Activated T-helper 9 cell treated with anti-CD3 and anti-CD28 coated beads, Interleukin-2, amount 50 U/mL, for 16 hours (primary cell): ENCODE measurements at places on chromosomes 1 and 21.

GRCh38 chr21:45104560-45104959, 30.2 kb downstream of the ADARB1 start:
- no peak for DNase-seq

- DNase-seq = no peak
Measured at GRCh38 chr1:40256401-40257084, 1.5 kb upstream of the ZMPSTE24 start.

DNA sequence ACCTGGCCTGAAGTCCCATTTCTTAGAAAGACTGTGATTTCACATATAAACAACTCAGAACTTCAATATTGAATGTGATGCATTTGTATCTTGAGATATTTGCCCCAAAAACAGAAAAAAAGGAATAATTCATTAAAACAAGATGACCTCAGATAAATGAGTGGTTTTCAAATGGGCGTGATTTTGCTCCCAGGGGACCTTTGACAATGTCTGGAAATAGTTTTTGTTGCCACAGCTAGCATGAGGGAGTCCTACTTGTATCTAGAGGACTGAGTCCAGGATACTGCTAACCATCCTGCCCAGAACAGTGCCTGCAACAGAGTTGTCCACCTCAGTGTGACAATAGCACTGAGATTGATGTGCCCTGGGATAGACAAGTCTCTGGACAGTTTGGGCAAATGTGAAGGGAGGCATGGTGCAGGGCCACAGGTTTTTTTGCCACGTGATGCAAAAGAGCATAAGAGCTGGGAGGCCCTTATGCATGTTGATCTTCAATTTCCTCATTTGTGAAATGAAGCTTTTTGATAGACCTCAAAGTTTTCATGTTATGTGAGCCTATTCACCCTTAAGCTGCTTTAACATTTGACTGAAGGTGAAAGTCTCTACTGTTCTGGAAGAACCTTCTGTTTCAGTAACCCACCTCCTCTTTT, 46.2 kb downstream of the MAP3K7CL start:
- no peak for DNase-seq

DNA sequence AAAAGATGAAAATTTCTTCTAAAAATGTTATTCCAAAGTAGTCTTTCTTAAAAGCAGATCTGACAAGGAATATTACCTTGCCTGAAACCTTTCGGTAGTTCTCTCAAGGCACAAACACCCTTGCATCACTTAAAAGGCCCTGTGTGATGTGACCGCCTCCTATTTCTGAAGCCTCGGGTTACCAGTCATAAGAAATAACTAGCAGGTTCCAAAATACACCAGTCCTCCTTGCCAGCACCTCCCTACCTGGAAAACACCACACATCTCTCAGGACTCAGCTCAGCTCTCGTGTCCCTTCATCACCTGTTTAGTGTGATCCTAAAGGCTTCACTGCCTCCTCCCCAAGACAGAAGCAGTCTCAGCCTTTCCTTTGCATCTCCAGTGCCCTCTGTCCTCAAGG, 35.7 kb downstream of the SERBP1 start:
- DNase-seq = no peak

DNA sequence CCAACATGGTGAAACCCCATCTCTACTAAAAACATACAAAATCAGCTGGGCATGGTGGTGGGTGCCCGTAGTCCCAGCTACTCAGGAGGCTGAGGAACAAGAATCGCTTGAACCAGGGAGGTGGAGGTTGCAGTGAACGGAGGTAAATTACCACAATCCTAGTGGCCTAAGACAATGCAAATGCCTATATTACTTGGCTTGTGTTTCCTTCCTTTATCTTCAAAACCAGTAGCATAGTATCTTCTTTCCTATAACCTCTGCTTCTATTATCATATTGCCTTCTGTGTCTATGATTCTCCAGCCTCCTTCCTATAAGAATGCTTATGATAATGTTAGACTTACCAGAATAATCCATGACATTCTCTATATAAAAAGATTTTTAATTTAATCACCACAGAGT, 156.2 kb upstream of the RGS18 start:
- DNase-seq = no peak

DNA sequence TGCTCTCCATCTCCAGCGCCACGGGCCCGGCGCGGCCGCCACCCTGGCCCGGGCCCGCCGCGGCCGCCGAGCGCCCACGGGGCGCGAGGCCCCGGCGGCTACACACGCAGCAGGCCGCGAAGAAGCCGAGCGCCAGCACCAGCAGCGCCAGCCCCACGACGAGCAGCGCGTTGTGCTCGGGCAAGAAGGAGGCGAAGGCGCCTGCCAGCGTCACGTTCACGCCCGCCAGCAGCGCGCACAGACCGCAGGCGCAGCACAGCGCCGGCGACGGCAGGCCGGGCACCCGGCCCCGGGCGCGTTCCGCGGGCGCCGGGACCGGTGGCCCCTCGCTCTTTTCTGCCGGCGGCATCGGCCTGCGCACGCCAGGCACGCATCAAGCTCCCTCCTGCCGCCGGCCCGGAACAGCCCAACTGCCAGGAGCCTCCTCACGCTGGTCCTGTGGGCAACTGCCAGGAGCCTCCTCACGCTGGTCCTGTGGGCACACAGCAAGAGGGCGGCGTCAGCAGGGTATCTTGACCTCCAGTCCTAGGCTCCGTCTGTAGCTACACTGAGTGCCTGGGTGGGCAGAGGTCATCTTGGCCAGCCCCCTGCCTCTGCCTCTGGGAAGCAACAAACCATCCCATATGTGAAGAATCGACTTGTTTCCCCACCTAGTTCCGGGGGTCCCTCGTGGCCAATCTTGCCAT, 18.1 kb downstream of the KNCN start:
- peak; percentile 46 for DNase-seq

- no peak for DNase-seq
Measured at GRCh38 chr1:48640836-48641492, 135.7 kb downstream of the BEND5 start.

- no peak for DNase-seq
Measured at GRCh38 chr1:55480029-55480795, 265.0 kb upstream of the USP24 start.

DNA sequence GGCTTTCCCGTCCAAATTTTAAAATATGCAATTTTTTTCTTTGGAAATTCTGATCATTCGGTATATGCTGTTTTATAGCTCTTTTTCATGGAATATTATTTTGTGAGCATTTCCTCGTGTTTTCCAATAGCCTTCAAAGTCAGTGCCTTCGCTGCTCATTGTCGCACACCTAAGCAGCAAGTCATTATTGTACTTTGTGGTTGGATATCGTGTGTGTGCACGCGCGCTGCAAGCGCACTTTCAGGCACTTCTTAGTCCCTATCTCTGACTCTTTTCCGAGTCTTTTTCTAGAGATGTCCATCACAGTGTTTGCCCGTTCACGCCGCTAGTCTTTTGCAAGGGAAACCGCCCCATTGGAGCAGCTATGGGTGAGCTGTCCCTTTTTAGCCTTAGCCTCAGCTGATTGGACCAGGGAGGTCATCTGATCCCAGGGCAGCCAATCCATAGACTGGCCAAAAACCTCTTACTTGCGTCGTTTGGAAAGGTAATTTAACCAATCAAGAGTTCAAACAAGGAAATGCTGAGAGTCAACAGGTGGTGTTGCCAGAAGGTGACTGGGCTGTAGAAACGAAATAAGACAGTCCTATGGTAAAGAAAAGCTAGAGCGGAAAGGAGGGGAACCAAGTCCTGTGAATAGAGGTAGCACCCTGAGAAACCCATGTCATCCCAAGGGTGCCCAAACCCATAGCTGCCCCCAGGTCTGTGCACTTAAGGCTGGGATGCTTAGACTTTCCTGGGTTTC, 710 bp upstream of the HYI start:
- peak; percentile 35 for DNase-seq

DNA sequence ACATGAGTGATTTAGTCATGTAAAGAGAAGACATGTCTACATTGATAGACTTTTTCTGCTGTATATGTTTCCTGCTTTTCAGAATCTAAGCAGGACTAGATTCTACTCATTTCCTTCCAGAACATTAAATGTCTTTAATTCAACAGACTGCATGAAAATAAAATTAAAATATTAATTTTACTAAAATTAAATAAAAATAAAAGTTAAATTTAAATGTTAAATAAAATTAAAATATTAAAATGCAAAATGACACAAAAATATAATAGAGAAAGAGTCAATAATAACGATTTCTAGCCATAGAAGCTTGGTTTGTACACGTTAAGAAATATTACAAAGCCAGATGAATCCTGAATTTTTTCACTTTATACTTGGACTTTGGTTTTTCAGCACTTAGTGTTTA, 552.8 kb upstream of the NR5A2 start:
- DNase-seq = no peak

- no peak for DNase-seq
Measured at GRCh38 chr1:2132222-2133038, 62.1 kb downstream of the FAAP20 start.

- no peak for DNase-seq
Measured at GRCh38 chr1:67688526-67689219, 3.7 kb downstream of the GADD45A start.

- no peak for DNase-seq
Measured at GRCh38 chr1:93275634-93276295, 69.9 kb upstream of the DR1 start.

GRCh38 chr1:37471345-37472231, 2.8 kb upstream of the ZC3H12A start:
- no peak for DNase-seq

- DNase-seq = no peak
Measured at GRCh38 chr1:81129776-81130175, 671.0 kb upstream of the ADGRL2 start.

DNA sequence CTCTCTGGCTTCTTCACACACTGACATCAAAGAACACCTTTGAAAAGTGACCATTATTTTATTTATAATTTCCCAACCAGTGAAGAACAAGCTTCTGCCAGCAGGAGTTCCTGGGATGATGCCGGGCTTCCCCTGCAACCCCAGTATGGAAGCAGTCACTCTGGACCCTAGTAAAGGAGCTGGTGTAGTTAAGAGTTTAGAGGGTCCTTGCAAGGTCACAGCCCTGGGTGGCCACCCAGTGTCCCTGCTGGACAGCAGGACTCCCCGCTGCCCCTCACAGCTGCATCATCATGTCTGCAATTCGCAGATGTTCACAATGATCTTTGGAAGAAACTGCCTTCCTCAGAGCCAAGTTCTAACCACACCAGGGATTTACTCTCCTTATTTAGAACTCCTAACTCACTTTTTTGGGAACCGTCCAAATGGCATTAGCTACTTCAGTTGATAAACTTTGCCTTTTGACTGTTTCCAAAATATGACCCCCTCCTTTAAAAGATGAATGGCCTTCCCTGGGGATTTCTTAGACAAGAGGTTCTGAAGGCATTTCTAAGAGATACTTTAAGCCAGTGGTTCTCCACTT, 90.6 kb downstream of the HIVEP3 start:
- DNase-seq = no peak

- no peak for DNase-seq
Measured at GRCh38 chr1:180309338-180309737, 79.3 kb downstream of the LHX4 start.

DNA sequence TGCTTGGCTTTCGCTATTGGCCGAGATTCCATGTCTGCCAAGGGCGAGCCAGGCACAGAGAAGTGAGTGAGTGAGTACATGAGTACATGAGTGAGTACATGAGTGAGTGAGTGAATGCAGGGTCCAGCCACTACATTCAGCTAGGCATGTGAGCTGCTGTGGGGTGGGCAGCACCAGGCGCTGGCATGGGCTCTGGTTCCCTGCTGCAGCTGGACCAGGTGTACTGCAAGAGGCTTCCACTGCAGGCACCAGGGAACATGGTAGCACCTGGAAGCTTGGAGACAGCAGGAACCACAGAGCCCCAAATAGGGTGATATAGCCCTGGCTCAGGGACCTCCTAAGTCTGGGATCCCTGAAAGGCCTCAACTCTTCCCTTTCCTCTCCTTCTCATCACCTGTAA, 330.2 kb downstream of the USP25 start:
- DNase-seq = no peak

DNA sequence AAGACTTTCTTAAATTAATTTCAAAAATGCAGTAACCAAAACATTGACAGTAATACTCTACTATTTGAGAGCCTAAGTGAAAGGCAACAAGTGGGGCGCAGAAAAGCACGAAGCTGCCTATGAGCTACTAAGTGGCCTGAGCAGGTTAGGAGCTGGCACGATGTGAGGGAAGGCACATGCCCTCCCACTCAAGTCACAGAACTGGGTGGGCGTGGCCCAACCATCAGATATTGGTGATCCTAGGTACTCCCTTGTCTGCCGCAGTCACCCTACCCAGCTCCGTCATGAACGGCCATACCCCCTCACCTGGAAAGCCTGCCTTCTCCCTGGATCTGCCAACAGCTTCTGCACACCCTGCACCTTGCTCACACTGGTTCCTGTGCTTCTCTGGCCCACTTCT, 40.8 kb downstream of the SSBP3 start:
- no peak for DNase-seq

DNA sequence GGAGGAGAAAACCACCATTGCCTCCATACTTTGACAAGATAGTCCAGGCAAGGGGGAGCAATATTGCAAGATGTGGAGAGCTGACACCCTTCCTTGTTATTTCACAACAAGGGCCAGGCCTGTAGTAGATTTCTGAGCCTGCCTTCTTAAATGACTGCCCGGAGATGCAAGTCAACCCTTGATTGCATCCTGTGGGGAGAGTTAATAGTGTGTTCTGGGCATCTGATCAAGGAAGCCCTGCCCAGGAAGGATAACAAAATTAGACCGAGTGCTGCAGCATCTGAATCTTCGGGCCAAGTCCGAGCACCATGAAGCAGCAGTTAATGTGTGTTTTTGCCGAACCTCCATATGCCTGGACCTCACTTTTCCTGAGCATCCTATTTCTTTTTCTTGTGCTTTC, 382.3 kb downstream of the PRDM2 start:
- DNase-seq = no peak

DNA sequence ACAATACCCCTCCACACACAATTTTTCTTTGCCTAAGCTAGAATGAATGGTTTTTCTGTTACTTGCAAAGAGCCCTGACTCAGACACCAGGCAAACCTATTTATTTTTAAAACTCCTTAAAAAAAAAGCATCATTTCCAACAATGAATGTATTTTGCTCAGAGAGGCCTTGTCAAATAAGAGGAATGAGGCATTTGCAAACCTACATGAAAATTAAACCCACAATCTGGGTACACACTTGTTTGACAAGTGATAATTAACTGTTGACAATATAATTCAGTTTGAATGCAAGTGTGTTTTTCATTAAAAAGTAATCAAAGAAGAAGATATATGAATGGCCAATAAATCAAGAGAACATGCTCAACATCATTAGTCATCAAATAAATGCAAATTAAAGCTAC, 339.5 kb downstream of the PTPRU start:
- DNase-seq = no peak

DNA sequence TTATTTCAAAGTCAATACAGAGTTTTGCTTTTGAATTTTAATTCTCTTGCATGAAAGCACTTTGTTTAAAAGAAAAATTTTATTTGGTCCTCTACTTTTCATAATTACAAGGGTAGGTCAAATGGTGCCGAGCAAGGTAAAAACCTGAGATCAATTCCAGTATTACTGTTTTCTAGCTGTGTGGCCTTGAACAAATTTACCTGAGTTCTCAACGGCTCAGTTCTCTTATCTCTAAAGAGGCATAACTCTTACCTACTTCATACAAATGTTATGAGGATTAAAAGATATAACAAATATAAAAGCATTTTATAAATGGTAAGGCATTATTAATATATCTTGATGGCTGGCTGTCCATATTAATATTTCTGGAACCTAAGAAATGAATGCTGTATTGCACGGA, 42.5 kb downstream of the USP24 start:
- DNase-seq = no peak

GRCh38 chr1:91876040-91876470, 9.9 kb downstream of the TGFBR3 start:
- DNase-seq = peak; percentile 42
